HEK293T (cell line): ENCODE measurements at places on chromosomes 12 and 14.

GRCh38 chr14:35661875-35662274 is 127.9 kb downstream of the INSM2 start:
- no peak for DNase-seq

GRCh38 chr12:12918781-12919389 is 27.5 kb downstream of the GPRC5A start:
- DNase-seq: no peak

GRCh38 chr12:30631740-30632139 is 63.9 kb downstream of the IPO8 start:
- DNase-seq: no peak

DNA sequence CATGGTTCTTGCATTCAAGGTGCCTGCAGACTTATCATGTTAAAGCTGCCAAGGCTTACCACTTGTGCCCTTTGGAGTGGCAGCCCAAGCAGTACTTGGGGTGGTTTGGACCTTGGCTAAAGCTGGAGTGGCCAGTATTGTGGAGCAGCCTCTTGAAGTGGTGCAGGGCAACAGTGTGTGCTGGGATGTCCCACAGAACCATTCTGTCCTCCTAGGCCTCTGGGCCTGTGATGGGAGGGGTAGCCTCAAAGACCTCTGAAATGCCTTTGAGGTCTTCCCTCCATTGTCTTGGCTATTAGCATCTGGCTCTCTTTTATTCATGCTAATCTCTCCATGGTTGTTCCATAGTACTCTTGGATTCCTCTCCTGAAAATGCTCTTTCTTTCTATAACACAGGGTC is 78.2 kb upstream of the SLC24A4 start:
- DNase-seq: no peak

- no peak for DNase-seq
Observed at GRCh38 chr12:2625289-2625612, 169.5 kb upstream of the FKBP4 start.

DNA sequence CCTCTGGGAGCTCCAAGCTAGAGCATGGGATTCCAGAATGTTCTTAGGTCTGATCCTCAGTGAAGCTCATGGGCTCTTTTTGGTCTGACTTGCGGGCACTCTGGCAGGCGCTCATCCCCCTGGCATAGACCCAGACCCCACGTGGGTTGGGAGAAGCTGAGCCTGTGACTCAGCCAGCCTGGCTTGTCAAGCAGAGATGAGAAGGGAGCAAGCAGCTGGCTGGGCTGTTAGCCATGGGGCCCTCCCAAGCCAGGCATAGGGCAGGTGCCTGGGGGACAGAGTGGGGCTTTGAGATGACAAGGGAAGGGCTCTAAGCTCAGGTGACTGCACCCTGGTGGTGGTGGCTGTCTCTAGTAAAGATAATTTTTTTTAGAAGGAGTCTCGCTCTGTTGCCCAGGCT is 80.3 kb upstream of the NOS1 start:
- no peak for DNase-seq

- DNase-seq: no peak
Observed at GRCh38 chr12:26935636-26936378, 2.0 kb downstream of the INTS13 start.

DNA sequence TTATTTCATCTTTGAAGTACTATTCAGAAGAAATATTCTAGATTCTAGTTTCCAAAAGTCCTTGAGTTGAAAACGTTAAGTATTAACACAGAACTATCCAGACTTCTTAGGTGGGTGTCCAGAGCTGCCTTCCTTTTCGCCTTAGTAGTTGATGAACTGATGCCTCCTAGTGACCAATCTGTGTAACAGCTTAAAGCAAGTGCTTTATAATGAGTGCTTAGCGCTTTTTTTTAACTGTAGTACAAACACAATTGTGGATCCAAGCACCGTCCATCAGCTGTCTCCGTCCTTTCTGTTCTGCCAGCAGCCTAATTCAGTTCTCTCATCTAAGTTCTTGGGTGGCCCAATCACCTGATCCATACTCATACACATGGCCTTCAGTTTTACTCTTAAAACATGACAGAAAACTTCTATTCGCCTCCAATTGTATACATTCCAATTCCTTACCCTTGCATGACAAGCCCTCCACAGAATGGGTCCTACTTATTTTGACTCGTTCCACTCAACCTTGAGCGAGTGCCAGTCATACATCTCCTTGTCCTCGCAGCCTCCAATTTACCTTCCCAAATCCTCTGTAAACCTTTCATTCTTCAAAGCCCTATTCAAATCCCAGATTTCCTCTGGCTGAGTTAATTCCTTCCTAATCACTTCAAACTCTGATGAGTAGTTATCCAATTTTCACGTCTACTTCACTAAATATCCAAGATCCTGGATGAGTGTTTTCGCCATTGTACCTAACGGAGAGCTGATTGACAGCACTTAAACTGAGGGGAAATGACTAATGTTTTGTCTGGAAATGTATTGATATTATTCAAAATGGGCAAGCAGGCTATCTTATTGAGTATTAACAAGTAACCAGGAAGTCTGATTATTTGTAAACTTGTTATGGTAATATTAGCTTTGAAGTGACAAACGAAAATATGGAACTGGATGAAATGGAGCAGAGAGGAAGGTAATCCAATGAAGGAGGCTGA is 5.8 kb upstream of the PHLDA1 start:
- DNase-seq: peak; percentile 52

- no peak for DNase-seq
Observed at GRCh38 chr14:87966816-87967215, 26.2 kb downstream of the GALC start.

DNA sequence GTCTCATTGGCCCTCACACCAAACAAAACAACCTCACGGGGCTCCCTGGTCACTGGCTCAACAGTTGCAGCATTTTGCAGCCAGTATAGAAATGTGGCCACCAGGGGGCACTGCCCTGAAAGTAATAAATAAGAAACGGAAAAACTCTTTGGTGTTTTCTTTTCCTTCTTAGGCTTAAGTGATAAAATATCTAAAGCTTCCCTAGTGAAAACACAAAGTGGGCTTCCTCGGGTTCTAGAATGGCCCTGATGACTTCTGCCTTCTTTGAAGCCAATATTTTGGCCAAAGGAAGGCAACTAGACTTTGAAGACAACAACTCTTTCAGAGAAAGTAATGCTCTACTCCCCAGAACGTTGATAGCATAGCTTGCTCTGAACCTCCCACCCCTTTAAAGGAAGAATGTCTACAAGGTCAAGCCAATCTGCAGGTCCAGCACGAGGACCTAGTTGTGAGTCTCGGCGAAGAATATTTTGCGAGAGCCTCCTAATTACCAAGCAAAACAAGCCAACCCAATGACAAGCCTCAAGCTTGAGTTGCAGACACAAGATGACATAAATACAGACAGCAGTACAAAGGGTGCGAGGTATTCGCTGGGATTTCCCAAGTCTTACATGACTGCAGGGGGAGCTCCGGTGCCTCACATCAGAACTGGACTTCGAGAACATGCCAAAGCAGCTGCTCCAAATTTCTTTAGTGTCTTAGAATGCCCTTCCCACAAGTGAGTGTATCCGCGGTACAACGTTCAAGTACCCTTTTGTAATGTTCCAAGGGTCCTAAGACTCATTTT is 2.6 kb downstream of the ITPK1 start:
- peak; percentile 69 for DNase-seq

DNA sequence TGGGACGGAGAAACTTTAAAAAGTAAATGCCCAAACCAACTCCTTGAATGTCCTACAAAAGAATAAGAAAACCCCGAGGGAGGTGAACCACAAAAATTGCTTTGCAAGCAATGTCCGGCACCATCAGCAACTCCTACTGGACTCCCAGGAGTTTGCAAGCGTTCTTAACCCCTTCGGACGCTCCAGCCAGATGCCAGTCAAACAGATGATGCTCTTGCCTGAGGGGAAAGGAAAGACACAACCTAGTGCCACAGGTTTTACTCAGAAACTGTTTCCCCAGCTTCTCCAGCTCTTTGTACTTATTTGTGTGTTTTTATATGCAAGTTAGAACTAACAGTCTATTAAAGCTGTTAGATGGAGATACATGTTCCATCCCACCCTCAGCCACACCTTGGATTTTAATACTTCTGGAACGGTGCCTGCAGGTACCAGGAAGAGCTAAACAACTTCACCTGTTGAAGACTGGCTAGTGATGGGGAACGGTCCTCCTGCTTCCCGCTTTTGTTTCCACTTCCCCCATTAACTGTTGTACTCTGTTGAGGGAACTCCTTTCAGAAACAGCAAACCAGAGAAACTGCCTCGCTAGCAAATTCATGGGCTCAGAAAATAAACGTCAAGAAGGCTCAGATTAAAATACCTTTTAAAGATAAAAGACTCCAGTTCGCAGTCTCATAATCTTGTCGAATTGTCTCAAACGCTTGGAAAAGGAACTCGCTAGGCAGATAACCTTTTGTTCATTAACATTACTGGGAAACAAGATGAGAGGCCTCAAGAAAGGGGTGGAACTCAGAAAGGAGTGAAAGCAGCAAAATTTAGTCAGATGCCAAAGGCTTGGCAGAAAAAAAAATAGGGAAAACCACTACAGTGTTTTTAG is 1.1 kb upstream of the FERMT2 start:
- peak; percentile 49 for DNase-seq

- DNase-seq: no peak
Observed at GRCh38 chr12:100799770-100800169, 5.2 kb downstream of the ANO4 start.

GRCh38 chr12:52529417-52529816 is 9.2 kb upstream of the KRT5 start:
- DNase-seq: no peak

DNA sequence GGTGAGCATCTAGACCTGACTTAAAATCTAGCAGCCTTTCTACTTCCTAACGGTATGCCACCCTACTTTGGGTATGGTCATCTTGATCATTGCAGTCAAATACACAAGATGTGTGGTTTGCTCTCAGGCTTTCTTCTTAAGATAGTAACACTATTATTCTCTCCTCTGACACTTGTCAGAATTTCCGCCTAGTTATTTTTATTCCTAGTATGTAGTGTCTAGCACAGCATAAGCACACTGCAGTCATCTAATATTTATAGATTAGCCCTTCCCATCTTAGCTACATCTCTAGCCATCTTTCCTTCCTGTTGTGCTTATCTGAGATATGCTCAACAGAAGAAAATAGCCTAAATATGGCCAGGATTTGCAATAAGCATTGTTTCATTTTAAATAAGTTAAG is 180.1 kb downstream of the C12orf50 start:
- DNase-seq: no peak

GRCh38 chr12:120130011-120130410 is 13.5 kb upstream of the RAB35 start:
- DNase-seq: no peak

DNA sequence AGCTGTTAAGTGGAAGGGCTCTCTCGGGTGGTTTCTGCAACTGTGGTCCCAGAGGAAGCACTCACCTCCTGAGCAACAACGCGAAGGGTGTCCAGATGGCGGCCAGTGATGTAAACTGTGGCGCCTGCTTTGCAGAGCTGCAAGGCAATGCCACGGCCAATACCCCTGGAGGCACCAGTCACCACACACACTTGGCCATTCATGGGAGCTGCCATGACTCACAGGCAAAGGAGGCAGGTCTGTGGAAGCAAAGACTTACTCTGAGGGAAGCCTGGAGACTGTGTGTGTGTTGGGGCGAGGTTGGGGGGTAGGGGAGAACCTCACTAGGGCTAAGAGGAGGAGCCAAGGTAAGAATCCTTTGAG is 707 bp downstream of the DHRS1 start:
- no peak for DNase-seq

GRCh38 chr14:93266127-93266526 is 59.1 kb downstream of the UBR7 start:
- no peak for DNase-seq

- no peak for DNase-seq
Observed at GRCh38 chr14:31541702-31542101, 19.5 kb upstream of the NUBPL start.

DNA sequence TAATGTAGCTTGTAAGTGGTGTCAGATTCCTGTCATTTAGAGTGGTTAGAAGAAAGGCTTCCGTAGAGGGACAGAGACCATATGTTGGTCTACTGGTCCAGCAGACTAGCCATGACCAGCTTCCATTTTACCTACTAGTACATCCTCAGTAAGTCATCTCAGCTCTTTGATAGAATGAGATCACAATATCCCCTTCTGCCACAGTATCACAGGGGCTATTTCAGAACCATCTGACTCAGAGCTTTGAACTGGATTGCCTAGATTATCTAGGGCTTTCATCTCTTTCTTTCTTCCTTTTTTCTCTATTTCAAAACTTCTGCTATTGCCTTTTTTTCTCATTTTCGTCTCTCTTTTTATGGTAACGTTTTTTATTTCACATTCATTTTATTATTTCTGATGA is 4.7 kb downstream of the ZDHHC17 start:
- no peak for DNase-seq

- no peak for DNase-seq
Observed at GRCh38 chr12:123934016-123934620, 38.5 kb downstream of the CCDC92 start.
